ENCODE measurements at places on chromosomes 1 and 21.

GRCh38 chr1:7592120-7592798, 178.8 kb upstream of the VAMP3 start:
- no peak for DNase-seq

DNA sequence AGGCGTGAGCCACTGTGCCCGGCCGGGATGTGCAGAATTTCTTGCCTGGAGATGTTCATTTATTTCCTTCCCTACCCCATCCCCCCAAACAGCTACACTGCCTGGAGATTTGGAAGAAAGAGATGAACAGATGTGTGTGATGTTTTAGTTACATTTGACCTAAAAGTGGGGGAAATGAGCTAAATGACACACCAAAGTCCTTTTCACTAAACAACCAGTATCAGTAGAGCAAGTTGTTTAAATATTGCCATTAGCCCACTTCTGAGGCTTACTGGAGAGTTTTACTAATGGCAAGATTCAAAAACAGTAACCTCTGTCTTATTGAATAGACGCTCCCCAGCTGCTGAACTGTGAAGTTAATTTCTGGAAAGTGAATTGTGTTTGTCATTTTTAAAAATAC, 100.1 kb downstream of the RUNX1 start:
- no peak for DNase-seq

GRCh38 chr21:17931080-17931479, 111.9 kb upstream of the C21orf91 start:
- DNase-seq = no peak

DNA sequence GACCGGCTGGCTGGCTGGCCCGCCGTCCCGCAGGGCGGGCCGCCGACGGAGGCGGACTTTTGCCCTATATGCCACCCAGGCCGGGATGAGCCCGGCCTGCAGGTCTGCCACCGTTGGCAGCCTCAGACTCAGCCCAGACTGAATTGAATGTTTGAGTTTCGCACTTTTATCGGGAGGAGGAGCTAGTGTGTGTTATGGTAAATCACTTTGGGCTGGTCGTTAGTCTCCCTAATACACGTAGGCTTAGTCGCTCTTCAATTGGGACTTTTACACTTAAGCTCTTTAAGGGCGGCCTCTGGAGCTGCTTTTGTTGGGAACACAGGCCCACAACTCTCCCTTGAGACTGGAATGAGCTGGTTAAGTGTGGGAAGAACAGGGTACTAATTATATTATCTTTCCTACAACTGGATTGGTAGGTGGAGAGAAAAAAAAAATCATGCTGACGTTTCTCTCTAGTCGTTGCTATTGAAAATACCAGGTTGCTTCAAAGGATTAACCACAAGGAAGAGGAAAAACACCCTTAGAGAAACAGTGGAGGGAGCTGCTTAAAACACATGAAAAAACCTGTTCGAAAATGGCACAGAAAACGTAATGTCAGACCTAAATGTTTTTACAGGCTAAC, 1.4 kb upstream of the IRF2BP2 start:
- peak; percentile 76 for DNase-seq

- no peak for DNase-seq
Observed at GRCh38 chr1:164240081-164240480, 318.9 kb upstream of the PBX1 start.

DNA sequence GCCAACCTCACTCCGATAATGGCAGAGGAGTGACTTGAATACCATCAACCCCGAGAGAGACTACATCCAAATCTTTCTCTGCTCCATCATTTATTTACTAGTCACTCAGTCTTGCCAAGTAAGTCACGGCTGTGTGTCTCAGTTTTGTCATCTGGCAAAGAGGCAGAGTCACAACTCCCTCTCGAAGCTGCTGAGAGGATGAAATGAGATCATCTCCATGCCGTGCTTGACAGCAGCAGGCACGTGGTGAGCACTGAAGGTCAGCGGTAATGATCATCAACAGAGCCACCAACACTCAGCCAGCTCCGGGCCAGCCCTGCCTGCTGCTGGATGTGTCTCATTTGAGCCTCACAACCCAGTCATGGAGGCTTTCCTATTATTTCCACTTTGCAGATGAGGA, 19.9 kb downstream of the ALDH4A1 start:
- DNase-seq = peak; percentile 65

DNA sequence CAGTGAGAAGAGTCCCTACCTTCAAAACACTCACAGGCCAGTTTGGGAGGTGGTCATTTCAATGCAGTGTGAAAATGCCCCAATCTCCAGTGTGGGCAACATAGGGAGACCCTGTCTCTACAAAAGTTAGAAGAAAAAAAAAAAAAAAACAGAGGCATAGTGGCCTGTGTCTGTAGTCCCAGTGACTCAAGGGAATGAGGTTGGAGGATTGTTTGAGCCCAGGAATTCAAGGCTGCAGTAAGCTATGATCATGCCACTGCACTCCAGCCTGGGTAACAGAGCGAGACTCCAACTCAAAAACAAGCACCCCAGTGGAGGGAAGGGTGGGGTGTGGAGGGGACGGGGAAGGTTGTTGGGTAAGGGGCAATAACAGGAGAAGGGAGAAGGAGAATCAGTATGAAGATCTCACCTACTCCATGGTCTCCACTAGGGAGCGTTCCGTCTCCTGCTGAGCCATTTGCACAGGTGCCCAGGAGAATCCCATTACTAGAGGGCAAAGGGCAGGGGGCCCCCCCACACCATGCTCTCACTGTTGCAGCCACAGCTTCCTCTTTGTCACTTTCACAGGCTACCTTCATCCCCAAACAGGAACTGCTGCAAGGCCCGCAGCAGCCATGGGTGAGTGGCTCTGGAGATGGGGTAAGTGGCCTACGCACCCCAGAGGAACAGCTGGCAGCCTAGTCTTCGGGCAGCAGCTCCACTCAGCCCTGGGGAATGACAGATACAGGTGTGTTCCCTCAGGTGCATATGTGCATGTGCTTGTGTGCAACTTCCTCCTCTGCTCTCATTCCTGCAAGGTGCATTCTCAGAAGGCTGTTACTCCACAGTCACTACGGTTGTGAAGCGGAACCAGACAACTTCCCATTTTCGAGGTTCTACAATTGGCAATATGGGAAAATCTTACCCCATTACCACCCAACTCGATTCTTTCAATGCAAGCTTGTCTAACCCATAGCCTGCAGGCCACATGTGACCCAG, 87.9 kb upstream of the LYST start:
- DNase-seq = no peak

DNA sequence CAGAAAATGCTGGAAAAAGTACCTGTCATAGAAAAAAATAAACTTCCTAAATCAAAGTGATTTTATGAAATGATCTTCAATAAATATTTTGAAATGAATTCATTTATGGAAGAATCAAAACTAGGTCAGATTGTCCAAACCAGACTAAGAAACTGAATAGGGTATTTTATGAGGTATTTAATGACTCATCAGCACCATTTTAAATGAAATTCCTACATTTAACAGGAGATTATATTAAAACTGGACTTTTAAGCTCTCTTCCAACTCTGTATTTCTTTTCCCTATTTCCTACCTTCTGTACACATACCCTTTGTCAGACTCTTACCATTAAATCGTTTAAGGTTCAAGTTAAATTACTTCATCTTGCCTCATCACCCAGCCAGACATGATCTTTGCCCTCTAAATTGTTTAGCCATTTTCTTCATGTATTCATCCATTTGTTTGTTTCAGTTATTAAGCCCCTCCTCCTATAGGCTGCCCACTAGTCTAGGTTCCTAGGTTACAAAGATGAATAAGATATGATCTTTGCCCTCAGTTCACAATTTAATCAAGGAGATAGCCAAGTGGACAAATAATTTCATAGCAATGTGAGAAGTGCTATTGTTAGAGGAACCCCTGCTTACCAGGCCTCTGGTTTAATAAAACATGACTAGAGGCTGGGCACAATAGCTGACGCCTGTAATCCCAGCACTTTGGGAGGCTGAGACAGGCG, 25.0 kb downstream of the TATDN3 start:
- no peak for DNase-seq

GRCh38 chr1:29121936-29122681, 1.6 kb downstream of the TMEM200B start:
- peak; percentile 28 for DNase-seq

DNA sequence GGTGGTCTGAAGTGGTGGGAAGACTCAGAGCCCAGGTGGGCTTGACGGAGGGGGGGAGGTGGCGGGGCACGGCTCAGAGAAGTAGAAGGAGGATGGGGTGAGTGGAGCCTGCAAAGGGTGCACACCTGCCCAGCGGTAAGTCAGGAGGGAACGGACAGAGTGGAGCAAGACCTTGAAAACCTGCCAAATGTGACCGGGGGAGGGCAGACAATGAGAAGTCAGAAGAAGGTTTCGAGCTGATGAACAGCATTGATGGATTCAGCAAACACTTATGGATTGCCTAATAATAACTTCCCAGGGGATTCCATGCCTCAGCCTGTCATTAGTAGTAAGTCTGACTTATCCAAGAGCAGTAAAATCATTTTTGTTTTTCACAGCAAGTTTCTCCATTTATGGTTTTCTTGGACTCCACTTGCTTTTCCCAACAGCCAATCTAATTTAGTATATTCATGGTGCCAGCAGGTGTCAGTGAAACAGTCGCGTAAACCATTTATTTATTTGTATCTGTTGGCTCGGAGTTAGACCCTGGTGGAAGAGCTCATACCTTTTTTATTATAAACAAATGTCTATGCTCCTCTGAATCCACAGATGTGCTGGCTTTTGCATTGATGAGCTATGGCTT, 279.1 kb downstream of the PCP4 start:
- no peak for DNase-seq

GRCh38 chr1:205455581-205456382, at the start of gene BLACAT1:
TSS of gene BLACAT1 (minus strand) at chr1:205456045.
- DNase-seq = no peak

GRCh38 chr1:212990276-212990675, 25.4 kb downstream of the ANGEL2 start:
- DNase-seq = no peak

DNA sequence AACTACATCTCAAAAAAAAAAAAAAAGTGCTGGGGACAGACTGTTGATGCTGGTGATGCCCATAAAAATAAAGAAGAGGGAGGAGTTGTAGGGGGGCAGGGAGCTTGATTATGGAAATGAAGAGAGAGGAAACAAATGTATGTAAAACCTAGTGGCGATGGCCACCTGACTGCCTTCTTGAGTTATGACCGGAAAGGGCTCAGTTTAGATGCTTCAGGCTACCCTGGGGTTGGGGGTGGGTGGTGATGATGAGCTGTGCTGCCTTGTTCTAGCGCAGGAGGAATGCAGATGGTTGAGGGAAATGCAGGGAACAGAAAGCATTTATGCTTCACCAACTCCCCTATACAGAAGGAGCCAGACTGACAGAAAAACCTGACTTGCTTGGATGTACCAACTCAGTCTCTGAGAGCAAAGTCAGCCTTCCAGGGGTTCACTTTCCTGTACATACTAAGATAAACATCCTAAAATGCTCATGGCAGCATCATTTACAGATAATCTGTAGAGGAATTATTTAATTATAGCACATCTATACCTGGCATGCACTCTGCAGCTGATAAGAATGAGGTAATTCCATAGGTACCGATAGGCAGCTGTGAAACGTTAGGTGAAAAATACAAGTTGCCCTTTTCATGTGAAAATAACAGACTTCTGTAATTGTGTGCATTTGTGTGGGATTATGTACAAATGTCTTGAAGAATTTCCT, 8.0 kb upstream of the BCAR3 start:
- DNase-seq = no peak

DNA sequence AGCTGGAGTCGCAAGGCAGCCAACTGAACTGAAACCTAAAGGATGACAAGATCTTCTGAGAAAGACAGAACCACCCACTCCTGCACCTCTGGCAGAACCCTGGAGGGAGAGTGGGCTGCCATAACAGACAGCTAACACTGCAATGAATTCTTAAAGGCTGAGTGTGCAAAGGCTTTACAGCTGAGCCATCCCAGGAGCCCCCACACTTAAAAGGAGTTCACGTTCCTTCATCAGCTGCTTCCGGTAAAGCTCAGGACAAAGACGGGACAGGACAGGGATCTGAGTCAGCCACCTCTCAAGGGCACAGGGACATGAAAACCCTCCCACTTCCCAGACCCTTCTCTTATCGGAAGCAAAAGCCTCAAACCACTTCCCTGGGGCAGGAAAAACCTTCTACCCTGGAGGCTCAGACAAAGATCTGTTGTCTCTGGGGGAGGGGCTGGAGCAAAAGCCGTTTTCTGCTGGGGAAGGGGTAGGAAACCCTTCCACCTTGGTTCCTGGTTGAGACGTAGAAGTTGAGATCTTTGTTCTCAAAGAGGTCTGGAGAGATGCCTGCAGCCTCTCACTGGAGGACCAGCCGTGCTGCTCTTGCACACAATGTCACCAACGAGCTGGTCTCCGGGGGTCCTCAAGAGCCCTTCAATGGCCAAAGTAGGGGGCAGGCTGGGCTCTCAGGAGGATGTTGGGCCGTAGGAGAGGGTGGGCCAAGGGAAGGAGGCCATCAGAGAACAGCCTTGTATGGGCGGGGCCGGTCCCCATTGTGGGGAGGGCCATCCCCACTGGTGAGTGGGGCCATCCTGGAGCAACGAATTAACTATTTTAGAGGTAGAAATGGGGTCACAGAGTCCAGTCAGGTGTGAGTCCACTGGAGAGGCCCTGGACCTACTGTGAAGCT, 452.4 kb downstream of the PTPRU start:
- peak; percentile 75 for DNase-seq

DNA sequence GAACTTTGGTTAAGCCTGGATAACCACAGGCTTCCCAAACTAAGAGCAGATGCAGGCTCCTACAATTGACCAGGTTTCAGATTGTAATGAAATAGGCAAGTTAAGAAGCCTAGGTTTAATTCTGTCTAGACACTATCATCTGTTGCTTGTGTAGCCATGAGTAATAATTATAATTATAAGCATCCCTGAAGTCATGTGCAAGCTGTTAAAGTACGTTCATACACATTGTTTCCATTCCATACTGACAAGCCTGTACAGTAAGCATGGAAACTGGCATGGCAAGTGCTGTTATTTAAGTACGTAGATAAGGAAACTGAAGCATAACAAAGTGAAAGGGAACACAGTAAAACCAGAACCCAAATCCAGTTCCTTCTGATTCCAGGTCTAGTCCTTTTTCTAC, 557.2 kb upstream of the BEND5 start:
- no peak for DNase-seq

- no peak for DNase-seq
Observed at GRCh38 chr1:29123887-29124365, at the start of gene TMEM200B. TSS of gene TMEM200B (minus strand) at chr1:29123903. CDS start at chr1:29121828, 2,075 bp downstream.

DNA sequence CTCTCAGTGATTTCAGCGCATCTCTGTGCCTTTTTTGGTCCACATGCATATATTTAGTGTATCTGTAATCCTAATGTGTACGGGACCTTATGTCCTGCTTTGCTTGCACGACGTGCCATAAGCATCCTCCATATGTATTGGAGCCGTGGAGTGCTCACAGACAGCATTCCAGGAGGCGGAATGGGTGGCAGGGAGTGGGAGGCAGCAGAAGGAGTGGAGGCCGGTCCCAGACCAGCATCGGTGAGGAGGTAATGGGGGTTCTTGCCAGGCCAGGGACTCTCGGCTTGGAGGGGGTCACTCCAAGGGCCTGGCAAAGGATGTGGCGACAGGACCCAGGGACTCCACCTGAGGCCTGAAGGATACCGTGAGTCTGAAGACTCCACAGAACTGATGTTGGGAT, 185.0 kb downstream of the CAMTA1 start:
- no peak for DNase-seq

GRCh38 chr1:99180343-99180808, 83.9 kb upstream of the PLPPR4 start:
- peak; percentile 62 for DNase-seq

GRCh38 chr1:67316180-67316902, 8.7 kb downstream of the IL12RB2 start:
- no peak for DNase-seq

GRCh38 chr1:59846209-59846894, 31.6 kb downstream of the HOOK1 start:
- no peak for DNase-seq

All from RCC 7860 (cell line).